ENCODE measurements at places on chromosomes 7 and 10.

- DNase-seq: no peak
These were observed 32.9 kb downstream of the PROSER2 start for GRCh38 chr10:11856089-11856488.

DNA sequence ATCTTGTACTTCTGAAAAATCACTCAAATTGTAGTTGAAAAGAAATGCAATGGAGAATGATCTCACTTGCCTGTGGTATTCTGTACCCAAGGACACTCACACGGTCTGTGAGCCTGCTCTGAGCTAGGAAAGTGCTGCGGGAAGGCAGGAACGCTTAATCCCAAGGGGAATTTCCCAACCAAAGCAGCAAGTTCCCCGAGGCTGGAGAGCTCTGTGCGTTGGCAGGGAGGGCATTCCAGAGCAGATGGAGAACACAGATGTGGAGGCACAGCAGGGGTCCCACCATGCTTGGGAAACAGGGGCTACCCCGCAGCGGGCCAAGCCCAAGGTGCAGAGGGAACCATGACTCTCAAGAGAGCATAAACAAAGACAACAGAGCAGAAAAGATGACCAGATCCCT lies 13.6 kb downstream of the SVIL start:
- no peak for DNase-seq

DNA sequence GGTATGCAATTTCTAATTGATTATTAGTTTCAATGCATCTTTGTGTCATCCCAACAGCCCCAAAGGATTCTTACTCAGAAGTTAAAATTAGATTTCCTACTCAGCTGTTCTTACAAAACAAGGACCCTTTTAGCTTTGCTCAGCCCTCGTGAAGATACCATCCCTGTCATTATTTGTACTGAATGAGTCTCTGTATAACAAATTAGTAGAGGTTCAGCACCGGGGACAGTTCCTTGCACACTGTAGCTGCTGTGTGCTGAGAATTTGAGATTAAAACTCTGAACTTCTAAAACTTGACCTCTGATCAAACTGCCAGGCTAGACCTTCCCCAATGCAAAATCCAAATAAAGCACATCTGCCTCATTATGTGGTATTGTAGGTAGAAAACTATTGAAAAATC lies 299.1 kb downstream of the LHFPL3 start:
- DNase-seq: no peak

GRCh38 chr7:155228894-155229293 lies 68.8 kb upstream of the INSIG1 start:
- no peak for DNase-seq

DNA sequence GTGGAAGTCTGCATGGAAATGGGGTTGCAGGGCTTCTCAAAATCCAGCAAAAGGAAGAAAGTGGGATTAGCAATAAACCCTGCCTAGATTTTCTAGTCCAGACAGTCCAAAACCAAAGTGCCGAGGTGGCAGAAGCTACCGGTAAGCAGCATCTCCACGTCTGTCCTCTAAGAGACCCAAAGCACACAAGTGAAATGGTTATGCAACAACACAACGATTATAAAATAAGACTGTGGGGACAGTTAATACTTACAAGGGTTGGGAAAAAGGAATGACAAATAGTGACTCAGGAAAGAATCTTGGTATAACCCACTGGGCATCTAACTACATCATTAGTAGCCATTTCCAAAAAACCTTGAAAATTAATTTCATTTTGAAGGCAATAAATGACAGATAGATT lies 24.7 kb downstream of the CREB3L2 start:
- no peak for DNase-seq

DNA sequence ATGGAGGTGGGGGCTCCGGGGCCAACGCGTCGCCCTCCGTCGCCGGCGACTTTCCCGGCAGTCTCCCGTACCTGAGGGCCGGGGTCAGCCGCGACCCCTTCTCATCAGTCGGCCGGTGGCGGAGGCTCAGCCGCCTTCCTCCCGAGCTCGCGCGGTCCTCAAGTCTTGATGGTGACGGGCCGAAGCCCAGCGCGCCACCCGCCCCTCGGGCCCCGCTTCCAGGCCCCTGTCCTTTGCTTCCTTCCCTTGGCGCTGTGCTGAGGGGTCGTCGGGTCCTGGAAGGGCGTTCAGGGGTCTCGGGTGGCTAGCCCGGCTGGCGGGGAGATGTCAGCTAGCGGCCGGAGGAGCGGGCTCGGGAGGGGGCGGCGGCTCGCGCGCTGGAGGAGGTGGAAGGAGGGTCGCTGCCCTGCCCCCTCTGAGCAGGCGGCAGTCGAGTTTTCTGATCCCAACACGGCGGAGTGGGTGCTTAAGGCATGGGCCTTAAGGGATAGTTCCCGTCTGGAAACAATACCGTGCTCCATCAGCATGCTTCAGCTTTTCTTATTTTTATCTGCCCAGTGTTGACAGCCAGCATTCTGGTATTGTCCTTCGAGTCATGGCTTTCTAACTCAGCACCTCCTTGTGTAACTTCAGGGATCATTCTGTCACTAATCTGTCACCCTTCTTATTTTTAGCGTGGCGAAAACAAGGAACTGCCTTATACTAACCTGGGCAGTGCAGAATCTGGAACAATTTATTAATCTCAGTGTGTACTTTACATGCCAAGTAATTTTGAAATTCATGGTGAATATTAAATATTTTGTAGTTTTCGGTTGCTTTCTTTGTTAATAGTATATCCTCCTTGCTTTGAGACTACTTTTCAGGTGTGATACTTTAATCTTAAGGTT lies 748 bp downstream of the PHTF2 start:
- peak; percentile 76 for DNase-seq

DNA sequence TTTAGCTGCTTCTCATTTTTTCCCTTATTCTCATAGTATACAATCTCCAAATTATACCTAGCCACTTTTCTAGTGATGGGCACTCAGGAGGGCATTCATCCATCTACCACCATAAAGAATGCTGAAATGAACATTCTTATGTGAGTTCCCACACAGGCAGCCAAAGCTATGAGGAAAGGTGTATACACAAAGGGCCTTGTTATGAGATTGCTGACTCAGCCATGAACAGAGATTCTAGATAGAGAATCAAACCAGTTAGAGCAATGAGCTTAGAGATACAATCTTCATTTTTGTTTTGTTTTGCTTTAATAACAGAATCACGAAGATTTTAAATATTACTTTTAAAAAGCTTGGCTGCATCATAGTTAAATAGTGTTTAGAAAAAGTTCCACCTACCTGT lies 54.8 kb upstream of the TNKS2 start:
- no peak for DNase-seq

GRCh38 chr7:96819111-96819700 lies 109.6 kb upstream of the SEM1 start:
- DNase-seq: no peak

DNA sequence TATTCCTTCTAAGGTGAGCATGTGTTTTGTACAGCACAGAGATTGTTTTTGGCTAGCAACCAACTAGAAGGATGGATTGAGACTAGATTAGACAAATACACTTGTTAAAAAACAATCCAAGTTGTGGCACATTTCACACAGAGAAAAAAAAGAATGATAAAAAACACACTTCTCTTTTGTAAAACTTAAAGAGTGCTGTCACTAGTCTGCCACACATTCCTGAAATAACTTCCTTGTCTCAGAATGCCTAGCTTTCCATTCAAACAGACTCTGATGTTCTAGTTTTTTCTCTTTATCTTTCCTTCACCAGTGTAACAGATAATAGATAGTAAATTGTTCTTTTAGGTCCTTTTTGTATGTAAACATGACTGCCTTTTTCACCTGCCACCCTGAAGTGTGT lies 11.4 kb downstream of the DLD start:
- DNase-seq: no peak
